ENCODE measurements at places on chromosomes 1 and 21. TPM values are rescaled to one million over a fixed set of nuclear protein-coding genes. Genes with fewer than 3 reads are reported as not detected.

GRCh38 chr1:55530749-55531478 is 315.8 kb upstream of the USP24 start:
- no peaks in the 10 kb centered on the region for H3K27me3 ChIP-seq
- no peaks in the 10 kb centered on the region for H3K4me1 ChIP-seq
- H3K4me3 ChIP-seq = no peak overlapping the region
- H3K27ac ChIP-seq = no peak overlapping the region
- H3K36me3 ChIP-seq = no peaks in the 10 kb centered on the region

DNA sequence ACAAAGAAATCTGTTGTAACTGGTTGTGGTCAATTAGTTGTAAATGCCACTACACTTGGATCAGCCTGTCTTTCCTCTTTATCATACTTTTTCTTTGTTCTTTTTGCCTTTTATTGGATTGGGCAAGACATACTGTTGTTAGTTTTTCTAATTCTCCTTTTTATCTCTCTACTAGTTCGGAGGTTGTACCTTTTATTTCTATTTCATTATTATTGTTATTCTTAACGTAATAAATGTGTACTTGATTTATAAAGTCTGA is 59.2 kb downstream of the IVNS1ABP start:
- H3K27me3 ChIP-seq = no peaks in the 10 kb centered on the region
- no peaks in the 10 kb centered on the region for H3K36me3 ChIP-seq
- H3K4me1 ChIP-seq = no peaks in the 10 kb centered on the region
- no peak overlapping the region for H3K4me3 ChIP-seq
- H3K27ac ChIP-seq = no peak overlapping the region

- no peak overlapping the region for H3K27ac ChIP-seq
- no peaks in the 10 kb centered on the region for H3K4me1 ChIP-seq
- no peak overlapping the region for H3K4me3 ChIP-seq
- no peak for DNase-seq
- H3K27me3 ChIP-seq = no peaks in the 10 kb centered on the region
Observed at GRCh38 chr21:38714999-38715398, 90.7 kb upstream of the ETS2 start.

GRCh38 chr1:12596007-12596821 is 21.8 kb downstream of the DHRS3 start:
- H3K36me3 ChIP-seq = no peaks in the 10 kb centered on the region
- H3K27me3 ChIP-seq = no peaks in the 10 kb centered on the region
- peaks cover 15% of the 10 kb centered on the region for H3K4me1 ChIP-seq
- H3K4me3 ChIP-seq = peak overlapping the region; percentile 62

- no peaks in the 10 kb centered on the region for H3K4me1 ChIP-seq
- H3K27me3 ChIP-seq = no peaks in the 10 kb centered on the region
- H3K4me3 ChIP-seq = no peak overlapping the region
- H3K36me3 ChIP-seq = no peaks in the 10 kb centered on the region
- no peak overlapping the region for H3K27ac ChIP-seq
Observed at GRCh38 chr21:38596264-38597042, 98.2 kb upstream of the ERG start.

DNA sequence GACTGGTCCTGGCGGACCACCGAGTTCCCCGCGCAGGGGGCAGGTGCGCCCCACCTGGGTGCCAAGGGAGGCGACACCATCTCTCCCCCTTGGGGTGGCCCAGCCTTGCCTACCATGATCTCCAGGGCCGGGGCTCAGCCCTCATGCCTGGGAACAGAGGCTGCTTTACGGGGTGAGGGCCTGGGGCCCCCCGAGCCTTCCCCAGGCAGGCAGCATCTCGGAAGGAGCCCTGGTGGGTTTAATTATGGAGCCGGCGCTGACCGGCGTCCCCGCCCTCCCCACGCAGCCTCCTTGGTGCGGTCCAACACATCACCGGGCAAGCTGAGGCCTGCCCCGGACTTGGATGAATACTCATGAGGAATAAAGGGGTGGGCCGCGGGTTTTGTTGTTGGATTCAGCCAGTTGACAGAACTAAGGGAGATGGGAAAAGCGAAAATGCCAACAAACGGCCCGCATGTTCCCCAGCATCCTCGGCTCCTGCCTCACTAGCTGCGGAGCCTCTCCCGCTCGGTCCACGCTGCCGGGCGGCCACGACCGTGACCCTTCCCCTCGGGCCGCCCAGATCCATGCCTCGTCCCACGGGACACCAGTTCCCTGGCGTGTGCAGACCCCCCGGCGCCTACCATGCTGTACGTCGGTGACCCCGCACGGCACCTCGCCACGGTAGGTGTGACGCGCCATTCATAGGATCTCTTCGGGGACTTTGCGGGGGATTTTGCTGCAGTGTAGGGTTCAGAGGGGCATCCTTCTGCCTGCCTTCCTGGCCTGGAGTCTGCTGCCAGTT is 38.2 kb downstream of the TP73 start:
- H3K4me3 ChIP-seq = no peak overlapping the region
- no peaks in the 10 kb centered on the region for H3K27me3 ChIP-seq
- no peak for DNase-seq

- H3K4me1 ChIP-seq = peaks cover 41% of the 10 kb centered on the region
- H3K36me3 ChIP-seq = no peaks in the 10 kb centered on the region
- no peaks in the 10 kb centered on the region for H3K27me3 ChIP-seq
- no peak overlapping the region for H3K4me3 ChIP-seq
- DNase-seq = no peak
Observed at GRCh38 chr1:167750641-167751040, 28.9 kb downstream of the MPZL1 start.

DNA sequence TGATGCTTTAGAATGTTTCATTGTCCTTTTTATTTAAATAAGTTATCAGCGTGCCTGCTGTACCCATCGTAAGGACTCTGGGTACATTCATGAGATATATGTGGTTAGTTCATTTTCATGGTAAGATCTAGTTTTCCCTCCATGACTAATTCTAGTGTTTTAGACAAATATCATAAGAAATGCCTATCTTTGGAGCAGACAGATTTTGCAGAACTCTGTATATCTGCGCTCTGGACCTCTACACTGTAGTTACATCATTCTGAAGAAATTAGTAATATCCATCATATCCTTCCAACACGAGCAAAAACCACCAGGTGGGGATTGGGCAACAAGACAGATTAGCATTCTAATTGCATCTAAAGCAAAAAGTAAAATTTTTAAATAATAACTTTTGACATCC is 499.2 kb downstream of the SETD4 start:
- no peak overlapping the region for H3K4me3 ChIP-seq
- no peaks in the 10 kb centered on the region for H3K36me3 ChIP-seq
- no peak for DNase-seq
- H3K27ac ChIP-seq = no peak overlapping the region

GRCh38 chr1:3656450-3657095 is 4.3 kb downstream of the TP73 start:
- H3K4me1 ChIP-seq = peaks cover 28% of the 10 kb centered on the region
- H3K27me3 ChIP-seq = peaks cover 34% of the 10 kb centered on the region
- H3K36me3 ChIP-seq = no peaks in the 10 kb centered on the region
- H3K27ac ChIP-seq = no peak overlapping the region

- DNase-seq = no peak
- H3K4me3 ChIP-seq = no peak overlapping the region
- H3K27ac ChIP-seq = no peak overlapping the region
- H3K27me3 ChIP-seq = no peaks in the 10 kb centered on the region
Observed at GRCh38 chr1:92466683-92467352, 19.9 kb downstream of the GFI1 start.

DNA sequence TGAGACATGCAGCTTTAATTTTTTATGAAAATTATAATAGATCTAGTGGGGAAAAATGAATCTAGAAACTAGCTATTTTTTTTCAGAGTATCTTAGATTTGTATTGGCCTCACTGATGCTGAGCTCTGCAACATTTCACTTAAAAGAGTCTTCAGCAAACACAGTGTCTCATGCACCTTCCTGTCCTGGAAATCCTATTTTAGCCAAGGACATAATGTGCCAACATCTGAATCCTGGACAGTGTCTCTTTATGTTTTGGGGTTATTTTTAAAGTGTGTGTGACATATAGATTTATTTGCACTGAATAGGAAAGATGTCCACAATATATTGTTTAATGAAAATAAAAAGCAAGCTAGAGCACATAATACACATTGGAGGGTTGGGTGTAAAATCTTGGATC is 199.1 kb upstream of the FMN2 start:
- DNase-seq = no peak
- no peaks in the 10 kb centered on the region for H3K4me1 ChIP-seq
- H3K4me3 ChIP-seq = no peak overlapping the region
- H3K36me3 ChIP-seq = no peaks in the 10 kb centered on the region
- H3K27me3 ChIP-seq = no peaks in the 10 kb centered on the region

- H3K27ac ChIP-seq = no peak overlapping the region
- no peak for DNase-seq
- H3K27me3 ChIP-seq = peaks cover 9% of the 10 kb centered on the region
- no peaks in the 10 kb centered on the region for H3K36me3 ChIP-seq
Observed at GRCh38 chr1:109513110-109513710, 3.7 kb upstream of the AMIGO1 start.

The REN gene
- total RNA-seq = not detected

The IGFN1 gene
- total RNA-seq = not detected

The UBL4B gene
- total RNA-seq = not detected

The CLCA4 gene
- total RNA-seq = not detected

The SLAMF6 gene
- 64.9 TPM for total RNA-seq

The INSRR gene
- total RNA-seq = not detected

The NFYC gene
- total RNA-seq = 88.7 TPM

The BOLA1 gene
- total RNA-seq = 15.9 TPM

The RBM15 gene
- total RNA-seq = 102 TPM

The FMO1 gene
- not detected for total RNA-seq
